Inflammatory macrophage treated with lipopolysaccharide for 1 hour (primary cell): ENCODE measurements at places on chromosomes 3 and 15.

DNA sequence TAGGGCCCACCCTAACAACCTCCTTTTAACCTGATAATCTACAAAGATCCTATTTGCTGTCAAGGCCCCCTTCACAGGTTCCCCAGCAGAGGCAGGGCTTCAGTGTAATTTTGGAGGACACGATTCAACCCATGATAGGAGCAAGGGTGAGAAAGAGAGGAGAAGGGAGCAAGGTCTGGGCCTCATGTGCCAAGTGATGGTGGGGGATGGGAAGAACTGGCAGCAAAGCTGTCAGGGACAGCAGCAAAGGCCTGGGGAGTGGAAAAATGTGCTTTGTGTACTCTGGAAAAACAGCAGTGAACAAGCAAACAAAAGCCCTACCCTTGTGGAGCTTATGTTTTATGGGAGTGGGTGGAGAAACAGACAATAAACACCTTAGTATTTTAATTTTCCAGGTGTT is 2.7 kb upstream of the GALNT15 start:
- DNase-seq = no peak

DNA sequence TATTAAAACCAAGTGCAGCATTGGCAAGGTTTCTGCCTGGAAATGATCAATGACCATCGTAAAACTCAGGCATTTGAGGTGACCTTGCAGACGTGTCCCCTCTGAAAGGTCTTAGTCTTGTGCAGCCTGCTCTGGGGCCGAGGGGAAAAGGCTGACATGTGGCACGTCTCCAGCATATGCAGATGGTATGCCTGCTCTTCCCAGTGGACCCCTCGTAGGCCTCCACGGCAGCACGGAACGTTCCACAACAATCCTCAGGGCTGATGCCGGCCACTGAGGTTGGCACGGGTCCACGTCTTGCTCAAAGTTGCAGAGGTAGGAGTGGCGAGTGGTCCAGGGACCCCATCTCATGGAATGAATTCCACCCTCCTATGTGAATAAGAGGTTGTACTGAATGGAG is 247.5 kb upstream of the LYSMD4 start:
- no peak for DNase-seq

DNA sequence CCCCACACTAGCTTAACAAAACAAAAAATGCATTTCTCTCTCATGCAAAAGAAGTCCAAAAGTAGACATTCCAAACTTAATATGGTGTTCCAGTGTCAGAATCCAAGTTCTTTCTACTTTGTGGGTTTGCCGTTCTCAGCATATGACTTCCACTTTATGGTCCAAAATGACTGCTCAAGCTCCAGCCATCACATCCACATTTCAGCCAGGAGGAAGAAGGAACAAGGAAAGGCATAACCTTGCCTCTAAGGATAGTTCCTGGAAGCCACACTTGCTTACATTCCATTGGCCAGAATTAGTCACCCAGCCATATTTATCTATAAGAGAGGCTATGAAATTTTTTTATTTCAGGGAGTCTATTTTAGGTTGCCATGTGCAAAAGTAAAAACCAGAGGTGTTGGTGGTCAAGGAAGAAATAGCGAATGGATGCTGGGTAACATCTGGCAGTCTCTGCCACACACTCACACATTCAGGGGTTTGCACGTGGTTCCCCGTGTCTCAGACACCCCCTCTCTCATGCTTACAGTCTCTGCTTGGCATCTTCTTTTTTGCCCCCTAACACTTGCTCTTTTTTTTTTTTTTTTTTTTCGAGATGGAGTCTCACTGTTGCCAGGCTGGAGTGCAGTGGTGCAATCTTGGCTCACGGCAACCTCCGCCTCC is 69.3 kb downstream of the RPL39L start:
- DNase-seq = no peak

DNA sequence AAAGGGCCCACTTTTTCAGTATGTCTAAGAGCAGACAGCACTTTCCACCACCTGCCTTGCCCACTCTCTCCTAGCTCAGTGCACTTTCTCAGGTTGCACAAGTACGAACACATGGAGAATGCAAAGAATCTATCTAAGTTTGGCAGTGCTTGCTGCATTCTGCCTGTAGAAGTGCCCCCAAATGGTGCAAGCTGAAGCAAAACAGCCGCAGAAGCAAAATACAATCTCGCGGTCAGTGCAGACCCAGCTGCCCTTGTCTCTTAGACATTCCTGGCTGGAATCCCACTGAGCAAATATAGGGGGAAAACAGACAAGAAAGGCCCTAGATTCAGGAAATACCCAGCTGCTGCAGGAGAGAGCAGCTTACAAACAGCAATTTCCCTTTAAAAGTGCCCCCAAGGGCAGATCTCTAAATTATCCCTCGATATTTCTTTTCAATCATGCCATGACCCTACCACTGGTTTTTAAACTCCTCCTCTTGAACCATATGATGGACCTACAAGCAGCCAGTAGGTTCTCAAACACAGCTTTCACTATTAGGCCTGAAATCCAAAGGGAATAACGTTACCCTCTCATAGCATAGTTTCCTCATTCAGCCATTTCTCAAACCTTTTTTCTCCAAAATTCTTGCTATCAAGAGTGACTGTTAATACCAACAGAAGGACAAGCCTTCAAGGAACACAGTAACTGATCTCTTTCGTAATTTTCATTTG is 67.0 kb downstream of the TNIK start:
- DNase-seq = no peak

DNA sequence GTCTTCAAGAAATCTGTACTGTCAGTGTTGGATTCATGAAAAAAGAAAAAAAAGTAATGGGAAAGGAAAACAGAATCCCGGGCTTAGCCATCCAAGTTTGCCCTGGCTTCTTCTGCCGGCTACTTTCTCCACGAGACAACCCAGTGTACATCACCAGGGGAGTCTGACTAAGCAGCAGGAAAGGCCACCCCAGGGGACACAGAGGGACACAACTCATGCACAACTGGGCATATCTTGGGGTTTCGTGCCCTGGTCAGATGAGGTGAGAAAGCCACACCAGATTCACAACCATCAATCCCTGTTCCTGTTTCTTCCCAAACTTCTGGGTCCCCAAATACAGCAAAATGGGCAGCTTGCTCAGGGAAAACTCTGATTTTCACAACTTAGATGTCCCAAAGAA is 33.2 kb downstream of the ADAMTS17 start:
- no peak for DNase-seq

DNA sequence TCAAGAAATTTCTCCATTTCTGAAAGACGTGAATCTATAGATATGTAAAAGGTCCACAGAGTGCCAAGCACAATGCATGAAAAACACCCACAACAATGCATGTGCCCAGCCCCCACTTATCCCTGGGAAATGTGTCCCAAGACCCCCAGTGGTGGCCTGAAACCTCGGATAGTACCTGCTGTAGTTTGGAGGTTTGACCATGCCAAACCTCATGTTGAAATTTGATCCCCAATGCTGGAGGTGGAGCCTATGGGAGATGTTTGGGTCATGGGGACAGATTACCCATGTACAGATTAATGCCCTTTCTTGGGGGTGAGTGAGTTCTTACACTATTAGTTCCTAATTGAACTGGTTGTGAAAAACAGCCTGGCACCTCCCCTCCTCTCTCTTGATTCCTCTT is 21.4 kb upstream of the MYZAP start:
- no peak for DNase-seq

GRCh38 chr3:107833043-107833442 is 257.8 kb downstream of the CD47 start:
- no peak for DNase-seq

GRCh38 chr3:188875413-188875812 is 296.4 kb upstream of the TPRG1 start:
- DNase-seq = no peak

GRCh38 chr15:31473385-31474058 is 146.9 kb downstream of the KLF13 start:
- no peak for DNase-seq

GRCh38 chr3:182385356-182385755 is 407.9 kb upstream of the ATP11B start:
- no peak for DNase-seq

DNA sequence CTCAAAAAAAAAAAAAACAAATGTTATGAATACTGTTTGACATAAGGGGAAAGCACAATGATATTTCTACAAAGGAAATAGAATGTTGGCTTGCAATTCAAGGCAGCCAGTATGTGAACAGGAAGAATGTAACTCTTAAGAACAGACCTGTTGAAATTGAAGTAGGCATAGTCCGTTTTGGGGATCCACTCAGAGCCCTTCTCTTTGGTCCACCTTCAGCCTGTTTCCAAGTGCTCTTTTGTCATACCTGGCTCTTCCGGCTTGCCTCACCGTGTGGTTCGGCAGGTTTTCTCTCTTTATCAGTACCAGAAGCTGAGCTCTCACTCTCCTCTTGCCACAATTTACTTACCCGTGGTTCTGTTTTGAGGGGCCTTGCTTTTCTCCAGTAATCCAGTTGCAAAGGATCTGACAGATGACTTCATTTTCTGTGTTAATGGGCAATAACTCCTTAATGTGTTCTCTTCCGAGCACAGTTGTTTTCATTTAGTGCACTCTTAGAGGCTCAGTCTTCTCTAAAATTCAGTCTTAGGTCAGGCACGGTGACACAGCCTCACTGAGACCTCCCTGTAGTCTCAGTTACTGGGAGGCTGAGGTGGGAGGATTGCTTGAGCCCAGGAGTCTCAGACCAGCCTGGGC is 6.7 kb downstream of the ABHD17C start:
- no peak for DNase-seq

DNA sequence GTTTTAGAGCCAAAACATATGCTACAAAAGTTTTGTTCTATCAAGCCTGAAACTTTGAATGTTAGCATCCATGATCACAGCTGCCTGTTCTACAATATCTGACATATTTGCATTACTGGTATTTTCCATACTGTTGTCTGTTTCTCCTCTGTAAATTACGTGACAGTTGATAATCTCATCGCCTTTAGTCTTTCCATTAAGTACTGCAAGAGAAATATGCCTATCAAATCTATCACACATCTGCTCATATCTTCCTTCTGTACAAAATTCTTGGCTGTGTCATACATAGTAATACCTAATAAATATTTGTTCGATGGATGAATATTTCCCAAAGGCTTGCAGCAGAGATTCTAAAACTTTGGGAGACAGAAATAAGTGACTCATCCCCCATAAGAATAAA is 717.3 kb downstream of the OTOL1 start:
- no peak for DNase-seq

DNA sequence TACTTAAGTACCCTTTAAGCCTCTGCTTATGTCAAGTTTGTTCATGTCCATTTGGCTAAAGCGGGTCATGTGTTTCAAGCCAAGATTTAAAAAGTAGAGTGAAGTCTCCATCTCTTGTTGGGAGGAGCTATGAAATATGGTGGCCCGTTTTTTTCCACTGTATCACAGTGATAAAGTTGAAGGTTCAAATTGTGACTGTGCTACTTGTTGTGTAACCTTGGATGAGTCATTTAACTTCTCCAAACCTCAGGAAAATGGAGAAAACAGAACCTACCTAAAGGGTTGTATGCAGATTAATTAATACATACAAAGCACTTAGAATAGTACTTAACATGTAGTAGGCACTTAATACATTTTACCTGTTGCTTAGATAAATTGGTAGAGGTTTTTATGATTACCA is 43.4 kb downstream of the SNAPC5 start:
- peak; percentile 85 for DNase-seq

DNA sequence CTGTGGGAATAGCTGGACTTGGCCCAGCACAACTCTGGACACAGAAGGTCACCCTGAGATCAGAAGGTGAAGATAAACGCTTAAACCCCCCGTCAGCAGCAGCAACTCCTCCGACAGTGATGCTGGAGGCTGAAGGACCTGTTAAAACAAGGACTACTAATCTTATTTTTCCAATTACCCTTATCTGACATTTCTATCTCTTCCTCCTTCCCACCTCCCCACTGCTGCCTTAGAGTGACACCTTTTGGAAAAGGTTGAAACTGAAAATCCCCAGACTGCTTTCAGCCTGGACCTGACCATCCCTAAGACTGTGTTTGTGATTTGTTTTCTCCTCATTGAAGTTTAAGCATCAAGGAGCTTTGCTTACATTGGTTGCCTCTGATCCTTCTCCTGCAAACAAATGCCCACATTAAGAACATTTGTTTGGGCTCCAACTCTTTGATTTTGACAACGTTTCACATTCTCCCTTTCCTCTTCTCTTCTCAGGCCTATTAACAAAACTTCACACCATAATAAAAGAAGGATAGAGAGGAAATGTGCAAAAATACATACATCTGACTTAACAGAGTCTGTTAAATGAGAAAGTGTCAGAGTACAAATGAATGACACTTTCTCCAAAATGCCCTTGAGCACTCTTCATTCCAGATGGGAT is 410.6 kb upstream of the WNT5A start:
- DNase-seq = no peak

DNA sequence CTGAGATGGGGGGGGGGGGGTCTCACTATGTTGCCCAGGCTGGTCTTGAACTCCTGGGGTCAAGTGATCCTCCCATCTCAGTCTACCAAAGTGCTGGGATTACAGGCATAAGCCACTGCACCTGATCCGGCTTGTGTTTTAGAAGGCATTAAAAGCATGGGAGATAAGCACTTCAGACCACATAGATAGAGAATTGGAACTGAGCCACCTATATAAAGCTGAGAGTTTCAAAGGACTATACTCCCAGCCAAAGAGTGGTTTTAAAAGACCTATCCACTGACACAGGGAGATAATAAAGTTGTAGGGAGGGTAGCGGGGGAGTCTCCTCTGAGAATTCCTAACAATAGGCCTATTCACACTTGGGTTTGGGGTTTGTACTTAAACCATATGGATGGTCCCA is 34.8 kb downstream of the DENND4A start:
- DNase-seq = no peak

DNA sequence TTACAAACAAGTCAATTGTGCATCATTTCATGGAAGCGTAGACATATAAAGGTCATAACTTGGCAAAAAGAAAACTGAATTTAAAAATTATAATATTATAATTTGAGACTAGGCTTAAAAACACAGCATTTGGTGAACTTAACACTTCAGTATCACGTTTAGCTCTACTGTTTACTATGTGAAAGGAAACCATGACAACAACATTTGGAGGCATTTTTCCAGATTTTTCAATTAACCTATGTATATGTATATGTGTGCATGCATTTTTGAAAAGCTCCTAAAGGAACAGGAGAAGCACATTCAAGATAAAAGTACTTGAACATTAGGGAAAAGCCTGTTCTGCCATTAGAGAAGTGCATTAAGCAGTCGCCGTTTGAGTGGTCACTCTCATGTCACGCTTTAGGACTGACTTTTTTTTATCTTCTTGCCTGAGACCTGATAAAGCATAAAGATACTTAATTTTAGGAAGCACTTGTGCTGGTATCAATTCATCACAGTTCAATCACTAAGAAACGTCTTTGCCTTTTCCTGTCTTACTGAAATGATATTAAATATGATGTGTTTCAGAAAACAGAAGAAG is 156.0 kb downstream of the NAALADL2 start:
- DNase-seq = no peak

GRCh38 chr3:168364967-168365366 is 269.2 kb upstream of the GOLIM4 start:
- DNase-seq = no peak

GRCh38 chr3:150220799-150221198 is 187.3 kb upstream of the TSC22D2 start:
- no peak for DNase-seq

DNA sequence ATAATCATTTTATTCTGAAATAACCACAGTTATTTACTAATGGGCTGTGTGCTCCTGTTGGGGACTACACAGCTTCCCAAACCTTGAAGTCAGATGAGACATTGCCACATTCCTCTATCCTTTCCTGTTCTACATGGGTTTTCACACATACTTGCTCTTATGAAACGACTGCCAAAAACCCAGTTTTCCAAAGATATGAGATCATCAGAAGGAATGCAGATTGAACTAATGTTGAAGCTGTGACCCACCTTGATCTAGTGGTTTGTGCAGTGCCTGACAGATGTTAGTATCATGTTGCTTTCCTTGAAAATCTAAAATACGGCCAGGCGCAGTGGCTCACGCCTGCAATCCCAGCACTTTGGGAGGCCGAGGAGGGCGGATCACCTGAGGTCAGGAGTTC is 144.6 kb downstream of the VGLL4 start:
- DNase-seq = no peak
